ENCODE measurements at places on chromosomes 12 and 14.
A peak's percentile ranks its signal among the peaks of the same experiment; 100 is the strongest.

- DNase-seq = no peak
Measured at GRCh38 chr14:56751471-56751870, 58.8 kb downstream of the OTX2 start.

DNA sequence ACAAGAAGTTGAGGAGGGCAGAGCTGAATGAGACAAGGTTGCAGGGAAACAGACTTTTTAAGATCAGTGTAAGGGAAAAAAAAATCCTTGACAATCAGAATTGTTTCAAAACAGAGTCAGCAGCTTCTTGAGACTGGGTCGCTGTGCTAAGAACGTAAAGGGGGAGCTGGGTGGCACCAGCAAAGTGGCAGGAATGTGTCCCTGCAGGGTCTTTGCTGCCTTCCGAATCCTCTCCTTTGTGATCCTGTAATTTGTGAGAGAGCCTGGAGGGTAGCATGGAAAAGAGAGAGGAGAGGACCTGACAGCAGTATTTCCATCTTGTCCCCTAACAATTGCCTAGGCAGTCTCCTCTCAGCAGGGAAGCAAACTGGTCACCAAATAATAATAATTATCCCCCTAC lies 472.8 kb downstream of the RGS6 start:
- no peak for DNase-seq

GRCh38 chr14:71121711-71122110 lies 214.5 kb downstream of the PCNX1 start:
- no peak for DNase-seq

DNA sequence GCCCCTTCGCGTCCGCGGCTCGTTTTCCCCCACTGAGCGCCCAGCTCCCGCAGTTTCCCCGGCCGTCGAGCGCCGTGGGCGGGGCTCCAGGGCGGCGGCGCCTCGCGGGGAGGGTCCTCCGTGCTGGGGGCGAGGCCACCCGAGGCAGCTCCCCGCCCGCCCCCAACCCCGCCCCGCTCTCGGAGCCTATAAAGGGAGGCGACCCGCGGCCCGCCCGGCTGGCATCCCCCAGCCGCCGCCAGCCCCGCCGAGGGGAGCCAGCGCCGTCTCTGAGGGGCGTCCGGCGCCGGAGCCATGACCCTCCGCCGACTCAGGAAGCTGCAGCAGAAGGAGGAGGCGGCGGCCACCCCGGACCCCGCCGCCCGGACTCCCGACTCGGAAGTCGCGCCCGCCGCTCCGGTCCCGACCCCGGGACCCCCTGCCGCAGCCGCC lies at the start of gene TAMALIN:
Gene TAMALIN, plus strand, starts transcription at position 221 of the 432 bp plus-strand sequence. Its CDS starts 74 bp downstream, at position 295.
- DNase-seq = peak; percentile 80

DNA sequence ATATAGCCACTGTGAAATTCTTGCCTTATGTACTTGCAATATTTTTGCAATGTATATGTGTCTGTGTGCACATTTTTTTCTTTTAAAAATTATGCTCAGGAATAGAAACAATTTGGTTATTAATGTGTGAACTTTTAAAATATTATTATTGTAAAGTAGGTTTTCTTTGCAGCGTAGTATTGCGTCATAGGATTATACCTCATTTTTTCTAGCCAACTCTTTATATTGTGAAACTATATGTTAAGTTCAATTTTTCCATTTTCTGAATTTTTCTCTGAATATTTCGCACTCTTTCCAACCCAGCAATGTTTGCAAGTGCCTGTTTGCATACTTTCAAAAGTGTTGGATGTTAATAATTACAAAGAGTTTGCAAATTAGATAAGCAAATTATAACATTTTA lies 471.6 kb upstream of the LMO3 start:
- DNase-seq = no peak

GRCh38 chr12:49825360-49825970 lies 2.7 kb downstream of the NCKAP5L start:
- DNase-seq = no peak

- DNase-seq = no peak
Measured at GRCh38 chr14:71433303-71433702, 498.9 kb upstream of the RGS6 start.
